ENCODE measurements at places on chromosomes 16 and 17.

- no peak for DNase-seq
Measured at GRCh38 chr17:58840820-58841612, 85.4 kb downstream of the PPM1E start.

GRCh38 chr17:50539762-50540559, 7.0 kb upstream of the SPATA20 start:
- DNase-seq: no peak

GRCh38 chr16:63702981-63703590, 1418.8 kb downstream of the CDH11 start:
- no peak for DNase-seq

- DNase-seq: no peak
Measured at GRCh38 chr16:27390151-27390550, 11.8 kb upstream of the IL21R start.
